ENCODE measurements at places on chromosomes 2 and 18. TPM values are rescaled to one million over a fixed set of nuclear protein-coding genes. Genes with fewer than 3 reads are reported as not detected.

Gene MRPL44
- total RNA-seq: 29.6 TPM

Gene MDH1B
- total RNA-seq: 0.56 TPM

Gene CRYGD
- total RNA-seq: not detected

Gene FTCDNL1
- 2.1 TPM for total RNA-seq

All from regular cardiac myocyte (primary cell).